Activated T-helper 9 cell treated with anti-CD3 and anti-CD28 coated beads, Interleukin-2, amount 50 U/mL, for 16 hours (primary cell): ENCODE measurements at places on chromosomes 16 and 17.
A peak's percentile ranks its signal among the peaks of the same experiment; 100 is the strongest.

DNA sequence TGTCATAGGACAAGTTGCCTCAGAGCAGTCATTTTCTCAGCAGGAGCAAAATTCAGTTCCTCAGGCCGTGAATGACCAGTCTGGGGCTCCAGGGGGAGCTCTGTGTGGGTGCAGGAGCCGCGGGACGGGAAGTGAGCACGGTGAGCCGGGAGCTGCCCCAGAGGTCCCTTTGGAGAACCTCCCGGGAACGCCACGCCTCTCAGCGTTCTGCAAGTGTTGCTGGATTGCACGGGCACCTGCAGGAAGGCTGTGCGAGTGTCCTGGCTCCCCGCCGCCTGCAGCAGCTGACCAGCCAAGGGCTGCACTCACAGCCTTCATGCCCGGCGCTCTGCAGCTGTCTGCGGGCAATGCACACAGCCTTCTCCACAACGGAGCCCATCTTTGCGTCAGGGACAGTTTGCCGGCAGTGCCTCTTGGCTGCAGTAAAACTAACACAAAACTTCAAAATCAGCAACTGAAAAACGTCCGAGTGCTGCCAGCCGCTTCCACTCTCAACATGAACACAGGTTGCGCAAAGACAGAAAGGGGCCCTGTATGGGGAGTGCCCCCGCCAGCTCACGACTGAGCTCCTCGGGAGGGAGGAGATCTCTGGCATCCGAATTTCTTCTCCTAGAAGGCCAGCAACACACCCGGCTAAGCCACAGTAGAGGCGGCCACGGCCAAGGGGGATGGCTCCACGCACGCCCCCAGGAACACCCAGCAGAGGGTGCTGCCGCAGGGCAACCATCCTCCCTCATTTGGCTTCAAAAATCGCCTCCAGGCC, 16.0 kb downstream of the NDUFAF8 start:
- no peak for DNase-seq

DNA sequence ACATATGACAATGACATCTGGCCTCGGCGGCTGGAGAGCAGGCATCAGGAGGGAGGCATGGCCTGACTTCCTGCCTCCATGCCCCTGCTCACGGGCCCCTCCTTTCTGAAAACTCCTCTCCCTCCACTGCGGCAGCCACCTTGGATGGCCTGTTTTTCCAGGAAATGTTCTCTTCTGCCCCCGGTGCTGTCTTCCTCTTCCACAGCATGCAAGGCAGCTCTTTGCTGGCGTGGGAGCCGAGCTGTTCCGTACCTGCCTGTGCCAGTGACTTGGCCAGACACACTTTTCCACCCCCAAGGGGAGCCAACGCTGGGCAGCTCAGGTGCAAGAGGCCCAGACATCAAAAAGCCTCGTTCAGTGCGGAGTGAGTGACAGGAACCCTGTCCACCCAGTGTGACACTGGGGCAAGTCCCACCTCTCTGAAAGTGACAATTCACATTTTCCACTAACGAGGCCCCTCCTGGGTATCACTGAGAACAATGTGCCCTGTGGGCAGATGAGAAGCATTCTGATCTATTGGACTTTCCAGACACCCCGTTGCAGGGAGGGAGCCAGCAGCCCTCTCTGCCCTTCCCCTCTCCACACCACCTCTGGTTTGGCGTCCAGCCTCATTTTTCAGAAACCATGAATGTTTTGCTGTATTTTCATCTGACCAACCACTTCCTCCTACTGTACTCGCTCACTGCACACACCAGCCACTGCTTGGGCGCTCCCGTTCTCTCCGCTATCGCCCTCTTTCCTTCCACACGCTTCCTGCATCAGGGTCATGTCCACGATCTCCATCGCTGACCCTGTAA, 31.2 kb downstream of the NSMCE1 start:
- DNase-seq, result peak; percentile 72

- no peak for DNase-seq
Observed at GRCh38 chr17:3838206-3838605, 7.8 kb downstream of the NCBP3 start.

DNA sequence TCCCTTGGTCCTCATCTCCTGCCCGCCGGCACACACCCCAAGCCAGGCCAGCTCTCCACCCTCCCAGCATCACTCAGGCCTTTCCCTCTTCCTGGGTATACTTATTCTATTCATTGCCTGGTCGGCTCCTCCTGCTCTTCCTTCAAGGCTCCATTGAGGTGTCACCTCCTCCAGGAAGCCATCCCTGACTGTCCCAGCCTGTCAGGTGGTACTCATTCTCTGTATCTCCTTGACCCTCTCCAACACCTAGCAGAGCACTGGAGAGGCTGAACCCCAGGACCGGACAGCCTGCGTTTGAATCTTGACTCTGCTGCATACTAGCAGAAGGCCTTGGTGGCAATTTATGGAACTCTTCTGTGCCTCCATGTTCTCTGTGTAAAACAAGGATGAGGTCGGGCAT, 428 bp upstream of the TNFRSF13B start:
- DNase-seq, result no peak

DNA sequence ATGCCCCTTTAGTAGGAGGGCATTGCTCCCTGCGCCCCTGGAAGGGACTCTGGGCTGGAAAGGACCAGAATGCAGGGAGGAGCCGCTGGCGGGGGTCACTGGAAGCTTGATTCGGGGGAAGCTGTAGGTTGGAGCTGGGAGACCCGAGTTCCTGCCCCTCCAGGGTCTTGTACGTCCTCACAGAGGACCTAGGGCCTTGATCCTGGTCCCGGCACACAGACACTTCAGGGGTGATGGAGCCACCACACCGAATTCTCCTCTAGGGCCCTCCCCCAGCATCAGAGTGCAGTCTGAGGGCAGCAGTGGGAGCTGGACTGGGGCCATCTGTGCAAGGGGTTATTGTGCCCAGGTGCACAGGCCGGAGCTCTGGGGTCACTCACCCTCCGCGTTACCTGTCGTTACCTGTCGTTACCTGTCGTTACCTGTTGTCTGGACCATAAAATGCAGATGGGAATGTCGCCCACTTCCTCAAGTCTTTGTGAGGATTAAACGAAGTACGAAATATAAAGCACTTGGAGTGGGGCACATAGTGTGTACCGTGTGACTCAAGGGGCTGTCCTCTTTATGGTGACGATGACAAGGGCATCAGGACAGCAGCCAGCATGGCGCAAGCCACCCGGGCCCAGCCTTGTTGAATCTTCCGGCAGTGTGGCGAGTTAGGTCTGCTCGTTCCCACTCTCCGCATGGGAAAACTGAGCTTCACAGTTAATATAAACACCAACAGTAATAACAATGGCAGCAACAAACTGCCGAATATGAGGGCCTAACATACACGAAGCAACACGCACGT, 48.6 kb downstream of the CMIP start:
- DNase-seq, result no peak

GRCh38 chr17:44672479-44673093, 16.3 kb downstream of the MEIOC start:
- no peak for DNase-seq

DNA sequence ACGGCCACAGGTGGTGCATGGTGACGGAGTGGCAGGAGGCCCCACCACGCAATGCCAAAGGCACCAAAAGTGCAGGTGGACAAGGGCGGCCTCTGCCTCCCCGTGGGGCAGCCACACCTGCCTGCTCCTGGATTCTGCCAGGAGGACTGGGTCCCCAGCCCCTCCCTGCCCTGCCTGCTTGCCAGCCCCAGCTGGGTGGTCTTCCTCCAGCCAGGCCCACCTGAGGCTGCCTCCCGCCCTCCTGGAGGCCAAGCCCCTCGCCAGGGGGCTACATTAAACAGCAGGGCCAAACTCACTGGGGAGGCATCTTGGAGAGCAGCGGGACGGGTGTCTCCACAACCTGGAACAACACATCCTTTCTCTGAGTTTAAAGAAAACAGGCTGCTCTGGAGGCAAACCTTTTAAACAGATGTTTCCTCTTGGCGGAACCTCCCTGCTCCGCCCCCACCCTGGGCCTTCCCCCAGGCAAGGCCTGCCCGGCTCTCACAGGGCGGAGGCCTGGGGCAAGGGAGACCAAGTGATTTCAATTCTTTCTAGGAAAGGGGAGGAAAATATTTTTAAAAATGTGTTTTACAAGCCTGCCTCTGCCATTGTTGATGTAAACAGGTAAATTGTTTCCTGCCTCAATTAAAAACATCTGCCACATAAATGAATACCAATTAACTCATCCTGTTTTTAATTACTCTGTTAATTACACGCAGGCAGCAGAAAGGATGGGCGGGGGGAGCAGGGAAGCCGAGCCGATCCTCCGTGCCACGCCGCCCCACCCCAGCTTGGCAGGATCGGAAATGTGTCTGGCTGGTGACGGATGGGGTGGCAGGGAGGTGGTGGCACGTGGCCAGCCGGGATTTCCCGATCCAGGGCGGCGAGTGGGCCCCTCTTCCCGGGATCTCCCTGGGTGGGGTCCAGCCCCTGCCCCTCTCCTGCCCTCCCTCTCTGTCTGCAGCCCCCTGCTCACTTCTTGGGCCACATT, 54.4 kb upstream of the PABPN1L start:
- DNase-seq, result no peak

- DNase-seq, result no peak
Observed at GRCh38 chr17:75364078-75364477, 41.4 kb downstream of the GRB2 start.

GRCh38 chr17:60645918-60646523, 31.6 kb upstream of the BCAS3 start:
- DNase-seq, result no peak

- no peak for DNase-seq
Observed at GRCh38 chr17:41556931-41557330, 14.9 kb downstream of the KRT9 start.

GRCh38 chr17:42342242-42343008, 45.8 kb downstream of the STAT3 start:
- DNase-seq, result peak; percentile 24

- DNase-seq, result no peak
Observed at GRCh38 chr16:56247808-56248207, 56.5 kb downstream of the GNAO1 start.

GRCh38 chr16:79297296-79297695, 303.2 kb downstream of the MAF start:
- DNase-seq, result no peak

- DNase-seq, result no peak
Observed at GRCh38 chr17:15894258-15894657, 50.7 kb upstream of the ADORA2B start.

DNA sequence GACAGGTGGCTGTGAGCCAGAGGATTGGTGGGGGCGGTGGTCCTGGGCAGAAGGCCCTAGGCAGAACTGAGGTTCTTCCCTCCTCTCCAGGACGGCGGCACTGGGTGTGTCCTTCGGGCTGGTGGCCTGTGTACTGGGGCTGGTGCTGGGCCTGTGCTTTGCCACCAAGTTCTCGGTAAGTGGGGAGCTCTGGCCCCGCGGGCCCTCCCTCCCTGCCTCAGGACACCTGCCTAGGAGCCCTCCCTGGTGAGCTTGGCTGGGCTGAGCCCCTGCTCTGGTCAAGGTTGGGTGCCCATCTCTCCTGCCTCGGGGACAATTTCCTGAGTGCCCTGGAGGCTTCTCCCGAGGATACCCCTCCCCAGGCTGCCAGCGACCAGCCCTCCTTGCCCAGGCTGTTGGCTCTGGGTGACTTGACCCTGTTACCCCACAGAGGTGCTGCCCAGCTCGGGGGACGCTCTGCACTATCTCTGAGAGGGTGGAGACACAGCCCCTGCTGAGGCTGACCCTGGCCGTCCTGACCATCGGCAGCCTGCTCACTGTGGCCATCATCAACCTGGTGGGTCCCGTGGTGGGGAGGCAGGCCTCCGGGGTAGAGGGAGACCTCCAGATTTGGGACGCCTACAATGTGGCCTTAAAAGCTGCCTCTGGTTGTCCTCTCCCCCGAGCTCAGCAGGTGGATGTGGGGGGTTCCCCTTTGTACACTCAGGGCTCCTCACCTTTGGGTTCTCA, 42.0 kb downstream of the ADCY7 start:
- no peak for DNase-seq

GRCh38 chr16:64969221-64969620, 152.6 kb downstream of the CDH11 start:
- DNase-seq, result no peak

GRCh38 chr16:75073545-75074303, 42.9 kb downstream of the LDHD start:
- DNase-seq, result no peak

GRCh38 chr17:28612936-28613872, 781 bp downstream of the RSKR start:
- DNase-seq, result peak; percentile 3

- no peak for DNase-seq
Observed at GRCh38 chr16:56450275-56450985, 702 bp downstream of the NUDT21 start.

DNA sequence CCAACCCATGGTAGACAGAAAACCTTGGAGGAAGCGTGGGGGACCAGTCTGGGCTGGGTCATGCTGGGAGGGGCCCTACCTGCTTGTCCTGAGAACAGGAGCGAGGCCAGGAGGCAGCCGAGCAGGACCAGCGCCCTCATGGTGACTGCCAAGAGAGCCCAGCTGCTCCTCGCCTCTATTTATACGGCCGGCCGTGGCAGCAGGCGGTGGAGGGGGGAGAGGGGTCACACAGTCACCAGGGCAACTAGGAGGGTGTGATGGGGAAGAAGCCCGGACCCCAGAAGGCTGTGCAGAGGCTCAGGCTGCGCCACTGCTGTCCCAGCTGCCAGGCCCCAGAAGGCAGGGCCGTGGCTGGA, at the start of gene SRL:
SRL (minus strand) TSS at position 153 of the 356 bp plus-strand sequence; CDS start at position 140, 13 bp downstream.
- no peak for DNase-seq

- no peak for DNase-seq
Observed at GRCh38 chr17:77373299-77374169, 232.8 kb downstream of the SEC14L1 start.

DNA sequence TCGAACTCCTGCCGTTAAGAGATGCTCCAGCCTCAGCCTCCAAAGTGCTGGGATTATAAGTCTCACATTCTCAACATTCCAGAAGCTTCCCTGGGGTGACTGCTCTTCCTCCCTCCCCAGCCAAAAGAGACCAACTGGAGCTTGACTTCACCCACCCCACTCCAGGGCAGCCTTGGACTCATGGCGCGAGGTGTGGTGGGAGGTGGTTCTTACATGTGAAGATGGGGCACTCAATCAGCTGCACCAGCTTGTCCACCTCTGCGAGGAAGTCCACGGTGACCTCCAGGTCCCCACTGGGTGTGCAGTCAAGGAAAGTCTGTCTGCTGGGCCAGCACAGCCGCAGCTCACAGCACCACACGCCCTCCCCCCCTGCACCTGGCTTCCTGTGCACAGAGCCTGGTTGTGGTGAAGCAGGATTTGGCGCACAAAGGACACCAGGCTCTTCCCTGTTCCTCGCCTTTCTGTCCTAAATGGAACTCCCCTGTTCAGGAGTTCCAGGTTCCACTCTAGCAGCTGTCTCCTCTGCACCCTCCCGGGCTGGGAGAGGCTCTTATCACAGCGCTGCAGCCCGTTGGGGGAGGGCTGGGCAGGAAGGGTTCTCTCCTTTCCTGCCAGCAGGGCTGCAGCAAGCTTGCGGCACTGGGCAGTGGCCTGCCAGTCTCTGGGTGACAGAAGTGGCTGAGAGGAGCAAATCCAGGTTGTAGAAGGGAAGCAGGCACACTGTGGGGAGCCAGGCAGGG, 9.6 kb upstream of the MTSS2 start:
- no peak for DNase-seq

- DNase-seq, result no peak
Observed at GRCh38 chr17:57634713-57635465, 110.2 kb downstream of the CCDC182 start.
